ENCODE measurements at places on chromosomes 13 and 19. TPM values are rescaled to one million over a fixed set of nuclear protein-coding genes. Genes with fewer than 3 reads are reported as not detected.
A peak's percentile ranks its signal among the peaks of the same experiment; 100 is the strongest.

PSG3 gene
- polyA plus RNA-seq: not detected

KIR2DL3 gene
- not detected for polyA plus RNA-seq

LRRC8E gene
- not detected for polyA plus RNA-seq

GARIN5A gene
- polyA plus RNA-seq: 0.41 TPM

CERS4 gene
- 12.1 TPM for polyA plus RNA-seq

- H3K27me3 ChIP-seq: no peaks in the 10 kb centered on the region
- no peaks in the 10 kb centered on the region for H3K4me1 ChIP-seq
- H3K4me3 ChIP-seq: no peak overlapping the region
- DNase-seq: peak; percentile 22
- no peak overlapping the region for H3K27ac ChIP-seq
Observed at GRCh38 chr19:29690842-29691241, 24.2 kb downstream of the C19orf12 start.

GRCh38 chr13:21333186-21333585 is 125.9 kb downstream of the ZDHHC20 start:
- no peak overlapping the region for H3K27ac ChIP-seq
- no peaks in the 10 kb centered on the region for H3K4me1 ChIP-seq
- DNase-seq: no peak
- no peak overlapping the region for H3K4me3 ChIP-seq
- no peaks in the 10 kb centered on the region for H3K36me3 ChIP-seq

DNA sequence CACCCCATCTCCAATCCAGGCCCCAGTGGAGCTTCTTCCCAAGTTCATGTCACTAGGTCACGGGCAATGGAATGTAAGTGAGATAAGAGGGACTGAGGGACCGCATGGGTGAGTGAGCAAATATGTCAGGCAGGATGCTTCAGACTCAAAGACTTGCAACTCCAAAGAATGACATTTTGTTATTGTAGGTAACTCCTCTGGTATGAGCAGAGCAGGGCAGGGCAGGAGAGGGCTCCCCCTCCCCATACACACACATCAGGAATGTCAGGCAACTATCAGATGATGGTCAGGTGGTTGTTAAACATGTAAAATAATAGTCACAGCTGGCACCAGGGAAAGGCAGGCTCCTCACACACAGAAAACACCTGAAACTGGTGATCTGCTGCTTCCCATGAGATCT is 10.6 kb downstream of the ERVV-2 start:
- H3K4me1 ChIP-seq: no peaks in the 10 kb centered on the region
- H3K27me3 ChIP-seq: peaks cover 16% of the 10 kb centered on the region
- DNase-seq: no peak
- H3K4me3 ChIP-seq: no peak overlapping the region

GRCh38 chr19:9709305-9709704 is 34.4 kb upstream of the ZNF562 start:
- H3K4me1 ChIP-seq: peaks cover 8% of the 10 kb centered on the region
- no peaks in the 10 kb centered on the region for H3K36me3 ChIP-seq
- no peaks in the 10 kb centered on the region for H3K27me3 ChIP-seq
- H3K4me3 ChIP-seq: peak overlapping the region; percentile 39
- peak overlapping the region; percentile 86 for H3K27ac ChIP-seq

- H3K27ac ChIP-seq: no peak overlapping the region
- DNase-seq: no peak
- no peak overlapping the region for H3K4me3 ChIP-seq
- peaks cover 89% of the 10 kb centered on the region for H3K36me3 ChIP-seq
- no peaks in the 10 kb centered on the region for H3K4me1 ChIP-seq
Observed at GRCh38 chr13:114264886-114265611, 16.4 kb upstream of the UPF3A start.

GRCh38 chr19:14369399-14370168 is 11.7 kb upstream of the ADGRE5 start:
- DNase-seq: peak; percentile 79
- H3K27ac ChIP-seq: peak overlapping the region; percentile 97
- peaks cover 87% of the 10 kb centered on the region for H3K4me1 ChIP-seq

- H3K36me3 ChIP-seq: peaks cover 10% of the 10 kb centered on the region
- H3K4me3 ChIP-seq: no peak overlapping the region
Observed at GRCh38 chr19:5966215-5966614, 11.7 kb downstream of the RANBP3 start.

GRCh38 chr13:97255515-97256021 is 33.4 kb downstream of the MBNL2 start:
- no peaks in the 10 kb centered on the region for H3K36me3 ChIP-seq
- H3K4me3 ChIP-seq: no peak overlapping the region
- DNase-seq: no peak
- H3K4me1 ChIP-seq: peaks cover 12% of the 10 kb centered on the region
- no peak overlapping the region for H3K27ac ChIP-seq
- H3K27me3 ChIP-seq: no peaks in the 10 kb centered on the region

DNA sequence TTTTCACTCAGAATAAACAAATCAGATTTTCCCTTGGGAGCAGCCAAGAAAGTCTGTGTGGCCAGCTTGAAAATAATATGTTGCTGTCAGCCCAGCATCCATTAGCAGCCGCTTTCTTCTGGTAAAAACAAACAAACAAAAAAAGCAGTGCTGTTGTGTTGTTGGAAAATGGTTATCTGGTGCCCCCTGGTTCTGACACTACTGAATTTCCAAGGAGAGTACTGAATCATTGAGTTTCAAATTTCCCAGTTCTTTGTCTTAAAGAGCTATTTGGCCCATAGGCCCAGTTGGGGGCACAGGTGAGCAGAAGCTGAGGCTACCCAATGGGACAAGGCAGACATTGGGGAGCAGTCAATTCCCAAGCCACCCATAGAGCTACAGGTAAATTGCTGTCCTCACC is 995.9 kb downstream of the UQCRFS1 start:
- no peaks in the 10 kb centered on the region for H3K27me3 ChIP-seq
- no peak overlapping the region for H3K27ac ChIP-seq
- no peaks in the 10 kb centered on the region for H3K4me1 ChIP-seq
- no peak overlapping the region for H3K4me3 ChIP-seq

GRCh38 chr13:104809483-104809882 is 1726.0 kb downstream of the EFNB2 start:
- H3K4me3 ChIP-seq: no peak overlapping the region
- no peak overlapping the region for H3K27ac ChIP-seq
- DNase-seq: peak; percentile 17
- H3K27me3 ChIP-seq: no peaks in the 10 kb centered on the region
- no peaks in the 10 kb centered on the region for H3K4me1 ChIP-seq
- H3K36me3 ChIP-seq: no peaks in the 10 kb centered on the region

All from CD14-positive monocyte (primary cell).